Fibroblast of skin of left quadriceps (primary cell): ENCODE measurements at places on chromosomes 5 and 9.

GRCh38 chr5:96432216-96433065, 607 bp downstream of the PCSK1 start:
- no peak for DNase-seq

DNA sequence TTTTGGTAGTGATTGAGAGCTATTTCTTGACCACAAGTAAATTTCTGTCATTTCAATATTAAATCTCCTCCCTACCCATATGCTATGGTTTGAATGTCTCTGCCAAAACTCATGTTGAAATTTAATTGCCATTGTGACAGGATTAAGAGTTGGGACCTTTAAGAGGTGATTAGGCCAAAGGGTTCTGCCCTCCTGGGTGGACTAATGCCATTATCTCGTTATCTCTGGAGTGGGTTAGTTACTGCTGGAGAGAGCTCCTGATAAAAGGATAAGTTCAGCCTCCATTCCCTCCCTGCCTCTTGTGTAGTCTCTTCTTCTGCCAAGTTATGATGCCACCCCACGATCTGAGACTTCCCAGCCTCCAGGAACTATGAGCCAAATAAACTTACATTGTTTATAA, 3.6 kb upstream of the DRD1 start:
- no peak for DNase-seq

- no peak for DNase-seq
These were observed 134.8 kb downstream of the KCNIP1 start for GRCh38 chr5:170638454-170639220.

DNA sequence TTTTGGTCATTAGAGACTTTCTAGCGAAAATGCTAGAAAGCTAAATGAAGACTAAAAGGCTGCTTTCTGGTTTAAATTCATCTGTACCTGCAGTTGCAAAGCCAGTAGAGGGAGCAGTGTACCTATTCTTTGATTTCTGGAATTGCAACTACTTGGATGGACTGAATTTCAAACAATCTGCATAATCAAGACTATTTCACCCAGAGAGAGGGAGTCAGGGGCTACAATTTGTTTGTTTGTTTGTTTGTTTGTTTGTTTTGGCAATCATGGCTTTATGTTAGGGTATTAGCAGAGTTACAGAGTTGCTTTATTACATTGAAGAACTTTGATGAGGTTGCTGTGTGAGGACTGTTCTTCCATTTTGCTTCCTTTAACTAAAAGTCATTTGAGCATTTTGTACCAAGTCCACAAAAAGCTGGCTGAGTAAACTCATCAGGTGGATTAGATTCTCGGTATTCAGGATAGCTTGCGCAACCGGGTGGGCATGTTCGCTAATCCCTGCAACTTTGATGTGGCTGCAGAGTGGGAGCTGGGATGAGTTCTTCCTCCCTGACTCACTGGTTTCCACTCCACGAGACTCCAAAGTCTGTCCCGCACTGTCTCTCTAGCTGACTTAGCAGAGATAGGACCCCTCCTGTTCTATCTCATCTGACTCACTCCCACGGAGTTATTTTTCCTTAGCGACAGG, 80.0 kb upstream of the TUT7 start:
- peak; percentile 73 for DNase-seq

DNA sequence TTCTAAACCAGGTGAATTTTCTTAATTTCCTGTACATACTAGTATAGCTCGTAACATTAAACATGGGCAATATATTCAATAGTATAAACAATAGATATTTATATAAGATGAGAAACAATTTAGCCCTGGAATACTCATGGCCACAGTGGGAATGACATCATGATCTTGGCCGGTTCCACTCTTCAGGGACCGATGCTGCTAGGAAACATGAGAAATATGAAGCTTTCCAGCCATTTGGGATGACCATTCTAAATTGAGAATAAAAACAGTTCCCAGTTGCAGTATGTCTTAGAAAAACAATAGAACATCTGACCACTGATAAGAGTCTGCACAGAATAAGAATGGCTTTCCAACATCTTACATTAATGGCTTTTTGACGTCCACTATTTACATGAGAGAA, 33.3 kb upstream of the SLCO6A1 start:
- DNase-seq, result peak; percentile 20

GRCh38 chr5:36878392-36879082, 2.0 kb downstream of the NIPBL start:
- DNase-seq, result peak; percentile 22

- DNase-seq, result peak; percentile 11
These were observed 17.4 kb downstream of the TMOD1 start for GRCh38 chr9:97518909-97519307.

- DNase-seq, result no peak
These were observed 212.9 kb downstream of the MARCHF11 start for GRCh38 chr5:15966651-15967050.

- no peak for DNase-seq
These were observed 32.8 kb upstream of the BASP1 start for GRCh38 chr5:17184588-17184987.

- peak; percentile 29 for DNase-seq
These were observed 6.1 kb upstream of the CRB2 start for GRCh38 chr9:123349691-123350480.

- DNase-seq, result no peak
These were observed 31.5 kb upstream of the C5orf58 start for GRCh38 chr5:170201311-170201710.

DNA sequence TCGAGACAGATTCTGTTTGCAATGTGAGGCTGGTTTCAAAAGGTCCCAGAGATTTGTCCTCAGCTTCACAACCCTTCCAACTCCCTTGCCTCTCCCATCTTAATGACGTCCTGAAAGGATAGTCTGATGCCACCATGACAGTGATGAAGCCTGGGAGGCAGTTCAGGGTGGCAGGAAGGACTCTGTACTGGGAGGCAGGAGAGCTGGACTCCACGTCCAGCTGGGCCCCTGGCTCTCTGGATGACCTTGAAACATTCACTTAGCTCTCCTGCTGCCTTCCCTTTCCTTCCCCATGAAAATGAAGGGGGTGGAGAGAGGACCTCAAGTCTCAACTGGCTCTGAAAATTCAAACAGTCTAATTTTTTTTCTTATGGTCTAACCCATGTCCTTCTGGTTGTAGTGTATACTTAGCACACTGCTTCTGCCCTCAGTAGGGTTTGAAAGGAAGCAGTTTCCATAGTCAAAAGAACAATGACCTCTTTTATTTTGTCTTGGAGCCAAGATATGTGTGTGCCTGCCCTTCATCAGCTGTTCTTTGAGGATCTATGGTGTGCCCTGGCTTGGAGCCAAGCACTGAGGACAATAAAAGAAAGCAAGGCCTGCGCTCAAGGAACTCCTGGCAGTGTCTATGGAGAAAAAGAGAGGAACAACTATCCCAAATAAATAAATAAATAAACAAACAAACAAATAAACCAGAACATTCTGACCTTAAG, 188.3 kb downstream of the GRIA1 start:
- DNase-seq, result no peak

GRCh38 chr5:147998704-147999103, 65.1 kb upstream of the SPINK5 start:
- no peak for DNase-seq

DNA sequence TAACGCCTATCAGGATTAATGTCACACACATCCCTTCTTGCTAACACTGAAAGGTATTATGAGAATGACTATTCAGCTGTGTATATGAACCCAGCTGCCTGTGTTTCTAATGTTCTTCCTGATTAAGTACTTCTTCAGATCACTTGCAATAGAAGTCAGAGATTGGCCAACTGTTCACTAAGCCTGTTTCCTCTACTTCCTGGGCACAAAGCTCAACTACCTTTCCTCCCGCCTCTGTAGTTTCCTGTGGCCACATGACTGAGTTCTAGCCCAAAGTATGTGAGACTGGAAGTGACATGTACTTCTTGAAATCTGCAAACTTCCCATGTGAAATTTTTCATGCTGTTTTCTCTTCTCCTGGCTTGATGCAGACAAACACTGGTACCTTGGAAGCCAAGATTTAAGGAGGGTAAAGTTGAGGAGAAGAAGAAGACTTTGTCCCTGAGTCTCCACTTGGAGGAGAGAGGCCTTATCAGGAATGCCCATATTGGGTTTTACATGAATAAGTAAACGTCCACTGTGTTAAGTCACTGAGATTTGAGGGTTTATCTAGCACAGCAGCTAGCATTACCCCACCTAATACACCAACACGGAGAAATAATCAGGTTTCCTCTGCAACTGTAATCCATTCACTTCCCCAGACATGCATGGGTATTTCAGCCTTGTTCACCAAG, 58.6 kb downstream of the SLIT3 start:
- DNase-seq, result no peak

- no peak for DNase-seq
These were observed 259.5 kb upstream of the ARRDC3 start for GRCh38 chr5:91642581-91642980.

DNA sequence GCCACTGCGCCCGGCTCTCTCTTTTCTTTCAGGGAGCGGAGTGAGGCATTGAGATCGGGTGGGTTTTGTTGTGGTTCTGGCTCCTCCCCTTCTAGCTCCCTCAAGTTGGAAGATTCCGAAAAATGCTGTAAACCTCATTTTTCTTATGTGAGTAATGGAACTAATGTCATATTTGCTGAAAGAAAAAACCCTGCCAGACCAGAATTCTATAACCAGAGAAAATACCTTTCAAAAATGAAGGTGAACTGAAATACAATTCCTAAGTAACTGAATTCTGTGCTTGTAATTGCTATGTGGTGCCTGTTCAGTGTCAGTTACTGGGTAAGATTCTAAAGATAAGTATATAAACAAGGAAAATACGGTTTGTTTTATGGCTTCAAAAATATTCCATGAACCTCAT, 30.9 kb upstream of the CDK20 start:
- DNase-seq, result peak; percentile 20

DNA sequence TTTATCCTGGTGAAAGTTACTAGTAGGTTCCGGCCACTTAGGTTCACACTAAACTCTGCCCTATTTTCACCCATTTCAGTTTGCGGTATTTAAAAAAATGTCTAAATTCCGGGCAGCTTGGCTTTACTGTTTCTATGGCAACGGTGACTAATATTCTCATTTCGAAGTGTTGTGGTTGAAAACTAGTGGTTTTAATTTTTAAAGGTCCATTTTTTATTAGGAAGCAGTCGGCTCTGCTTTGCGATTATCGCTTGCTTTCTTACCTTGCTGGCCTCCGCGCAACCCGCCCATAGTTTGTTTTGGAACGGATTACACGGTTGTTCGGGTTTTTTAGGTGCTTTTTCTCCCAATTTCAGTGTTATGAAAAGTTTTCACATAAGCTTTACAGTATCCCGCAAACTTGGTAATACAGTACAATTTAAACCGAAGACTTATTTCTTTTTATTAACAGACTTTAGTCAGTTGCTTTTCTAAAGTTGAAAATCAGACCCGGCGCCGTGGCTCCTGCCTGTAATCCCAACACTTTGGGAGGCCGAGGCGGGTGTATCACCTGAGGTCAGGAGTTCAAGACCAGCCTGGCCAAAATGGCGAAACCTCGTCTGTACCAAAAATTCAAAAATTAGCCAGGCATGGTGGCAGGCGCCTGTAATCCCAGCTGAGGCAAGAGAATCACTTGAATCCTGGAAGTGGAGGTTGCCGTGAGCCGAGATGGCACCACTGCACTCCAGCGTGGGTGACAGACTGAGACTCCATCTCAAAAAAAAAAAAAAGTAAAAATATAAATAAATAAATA, 1.6 kb downstream of the KDM4C start:
- peak; percentile 60 for DNase-seq

DNA sequence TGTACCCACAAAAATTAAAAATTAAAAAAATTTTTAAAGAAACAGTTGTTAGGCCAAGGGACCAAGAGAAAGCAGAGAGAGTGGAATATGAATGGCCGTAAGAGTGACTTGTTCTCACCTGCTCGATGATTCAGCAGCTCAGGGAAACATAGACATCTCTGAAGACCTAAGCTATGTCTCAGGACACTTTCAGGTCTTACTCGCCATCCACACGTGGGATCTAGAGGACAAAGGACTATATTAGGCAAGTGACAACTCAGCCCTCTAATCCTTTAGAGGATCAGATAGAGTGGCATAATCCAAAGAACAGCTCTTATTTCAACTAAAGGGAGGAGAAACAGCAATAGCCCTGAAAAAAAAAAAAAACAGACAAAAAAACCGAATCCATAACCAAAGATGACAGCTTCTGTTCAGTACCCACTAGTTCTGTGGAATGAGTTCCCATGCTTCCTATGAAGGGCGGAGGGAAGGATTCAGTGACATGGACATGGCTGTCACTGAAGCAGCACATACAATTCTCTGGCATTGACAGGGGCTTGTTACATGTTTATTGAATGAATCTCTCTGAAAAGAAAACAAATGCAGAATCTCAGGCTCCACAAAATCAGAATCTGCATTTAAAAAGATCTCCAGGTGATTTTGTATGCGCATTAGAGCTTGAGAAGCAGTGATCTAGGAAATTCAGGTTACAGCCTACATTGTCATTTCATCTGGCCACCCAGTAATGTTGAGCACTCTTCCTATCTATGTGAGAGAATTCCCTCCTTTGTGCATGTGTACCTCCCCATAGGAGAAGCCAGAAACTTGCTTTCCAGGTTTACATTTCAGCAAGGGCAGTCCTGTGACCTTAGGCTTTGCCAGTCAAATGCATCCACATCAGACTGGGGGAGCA, 96.0 kb downstream of the KIAA1958 start:
- no peak for DNase-seq

GRCh38 chr5:150272531-150272930, 17.0 kb downstream of the CAMK2A start:
- no peak for DNase-seq

GRCh38 chr9:14313951-14314423, at the start of gene NFIB:
NFIB (minus strand) TSS chr9:14314141; CDS start chr9:14313511, 630 bp downstream.
- DNase-seq, result no peak

DNA sequence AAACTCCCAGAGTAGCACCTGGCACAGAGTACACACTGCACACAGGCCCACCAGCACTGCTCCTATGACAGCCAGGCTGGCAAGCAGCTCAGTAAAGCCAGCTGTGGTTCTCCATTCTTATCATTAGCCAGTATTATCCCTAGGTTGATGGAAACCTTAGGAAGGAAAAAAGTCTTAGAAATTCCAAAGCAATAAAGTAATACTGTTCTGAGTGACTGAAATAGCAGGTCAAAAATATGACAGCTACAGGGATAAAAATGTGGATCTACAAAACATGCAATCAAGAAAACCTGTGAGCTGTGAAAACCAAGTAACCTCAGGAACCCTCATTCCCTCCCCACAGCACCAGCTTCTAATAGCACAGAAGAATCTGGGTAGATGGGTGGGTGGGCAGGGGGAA, 403.5 kb downstream of the SPOCK1 start:
- DNase-seq, result no peak

- DNase-seq, result no peak
These were observed 8.6 kb downstream of the RUFY1 start for GRCh38 chr5:179558932-179559283.
